NCI-H510A treated with DMSO at 0.1 percent for 48 hours (cell line): ENCODE measurements at places on chromosomes 12 and 14.

GRCh38 chr12:54429014-54429471, 10.0 kb upstream of the ITGA5 start:
- DNase-seq: no peak

DNA sequence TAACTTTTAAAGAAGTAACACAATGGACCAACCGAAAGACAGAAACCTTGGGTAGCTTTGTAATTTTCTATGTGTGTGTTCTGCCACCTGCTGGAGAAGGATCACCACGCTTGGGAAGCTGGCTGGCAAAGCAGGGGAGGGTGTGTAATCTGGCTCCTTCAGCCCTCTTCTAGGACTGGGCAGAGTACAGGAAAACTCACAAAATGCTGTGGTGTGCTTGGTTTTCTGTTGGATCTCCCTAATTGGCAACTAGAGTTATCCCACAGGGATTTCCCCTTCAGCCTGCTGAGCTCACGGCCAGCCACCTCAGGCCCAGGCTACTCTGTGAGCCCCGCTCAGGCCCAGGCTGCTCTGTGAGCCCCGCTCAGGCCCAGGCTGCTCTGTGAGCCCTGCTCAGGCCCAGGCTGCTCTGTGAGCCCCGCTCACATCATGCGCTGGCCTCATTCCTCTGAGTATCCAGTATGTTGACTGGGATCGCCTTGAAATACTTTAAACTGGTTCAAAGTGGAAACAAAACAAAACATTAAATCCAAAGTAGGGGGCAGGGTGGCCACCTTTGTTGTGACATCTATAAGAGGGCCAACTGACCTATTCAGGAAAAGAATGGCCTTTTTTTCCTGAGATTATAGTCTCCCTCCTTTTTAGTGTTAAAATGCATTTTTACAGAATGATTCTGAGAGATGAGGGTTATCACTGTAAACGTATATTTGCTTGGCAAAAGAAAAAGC, 52.0 kb upstream of the RNU6-8 start:
- peak; percentile 65 for DNase-seq

DNA sequence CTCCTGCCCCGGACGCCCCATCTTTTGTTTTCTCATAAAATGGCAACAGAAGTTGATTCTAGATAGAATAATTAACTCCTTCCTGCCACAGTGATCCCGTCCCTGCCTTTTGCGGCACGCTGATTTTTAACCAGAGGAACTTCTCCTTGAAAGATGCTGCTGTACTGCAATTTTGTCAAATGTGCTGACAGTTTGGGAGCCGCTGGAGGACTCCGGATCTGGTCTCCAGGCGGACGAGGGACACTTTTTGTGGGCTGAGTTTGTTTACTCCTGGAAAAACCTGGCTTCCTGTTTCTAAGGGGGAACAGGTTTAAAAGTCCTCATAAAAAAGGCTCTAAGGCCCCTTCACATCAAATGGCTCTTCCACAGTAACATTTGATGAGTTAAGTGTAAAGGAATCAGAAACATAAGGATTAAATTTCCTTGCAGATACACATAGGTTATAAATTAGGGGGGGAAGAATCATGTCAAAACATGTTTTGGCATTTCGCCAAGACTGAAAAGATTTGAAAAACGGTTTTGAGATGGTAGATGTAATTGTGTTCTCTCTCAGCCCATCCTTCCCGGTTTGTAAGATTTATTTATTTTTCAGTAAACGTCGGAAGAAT, 15.5 kb downstream of the FZD10 start:
- DNase-seq: peak; percentile 22

GRCh38 chr14:64112867-64113678, 181.1 kb downstream of the ESR2 start:
- DNase-seq: peak; percentile 42

DNA sequence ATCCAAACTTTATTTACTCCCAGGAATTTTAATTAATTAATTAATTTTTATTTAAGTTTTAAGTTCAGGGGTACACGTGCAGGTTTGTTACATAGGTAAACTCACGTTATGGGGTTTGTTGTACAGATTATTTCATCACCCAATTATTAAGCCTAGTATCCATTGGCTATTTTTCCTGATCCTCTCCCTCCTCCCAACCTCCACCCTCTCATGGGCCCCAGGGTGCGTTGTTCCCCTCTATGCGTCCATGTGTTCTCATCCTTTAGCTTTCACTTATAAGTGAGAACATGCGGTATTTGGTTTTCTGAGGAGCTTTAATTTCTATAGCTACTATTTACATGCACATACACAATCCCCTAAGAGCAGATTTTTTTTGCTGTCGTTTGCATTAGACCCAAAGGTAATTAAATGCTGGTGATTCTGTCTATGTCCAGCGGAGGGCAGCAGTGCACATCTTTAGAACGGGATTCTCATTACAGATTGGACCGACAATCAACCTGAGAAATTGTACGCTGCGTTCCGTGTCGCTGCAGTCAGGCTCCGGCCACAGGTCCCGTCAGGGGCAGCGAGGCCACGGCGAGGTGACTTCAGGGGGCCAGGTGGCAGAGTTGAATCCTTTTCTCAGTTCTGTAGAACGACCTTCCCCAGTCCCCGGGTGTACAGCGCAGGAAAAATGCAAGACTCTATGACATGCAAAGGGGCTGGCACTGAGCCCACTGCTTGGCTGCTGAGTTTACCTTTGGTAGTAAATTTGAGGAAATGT, 11.6 kb downstream of the TMEM30B start:
- DNase-seq: peak; percentile 92

GRCh38 chr12:70366581-70367257, 629 bp downstream of the KCNMB4 start:
- DNase-seq: peak; percentile 64

GRCh38 chr12:83313827-83314226, 627.1 kb downstream of the TMTC2 start:
- DNase-seq: no peak

GRCh38 chr14:100955201-100955600, 51.7 kb upstream of the RTL1 start:
- DNase-seq: no peak

GRCh38 chr12:114673169-114673833, 10.7 kb downstream of the TBX3 start:
- no peak for DNase-seq

DNA sequence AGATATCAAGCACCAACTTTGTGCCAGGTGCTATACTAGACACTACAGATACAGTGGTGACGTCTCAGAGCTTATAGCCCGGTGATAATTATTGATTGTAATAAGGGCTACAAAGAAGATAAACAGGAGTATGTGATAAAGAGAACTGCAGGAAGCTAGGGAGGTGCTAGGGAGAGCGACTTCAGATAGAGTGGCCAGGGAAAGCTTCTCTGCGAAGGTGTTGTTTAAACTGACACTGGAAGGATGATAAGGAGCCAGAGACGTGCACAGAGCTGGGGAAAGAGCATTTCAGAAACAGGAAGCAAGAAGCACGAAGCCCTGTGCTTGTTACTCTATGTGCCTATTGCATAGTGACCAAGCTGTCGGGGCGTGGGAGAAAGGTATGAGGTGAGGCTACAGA, 48.1 kb upstream of the OTX2 start:
- no peak for DNase-seq

DNA sequence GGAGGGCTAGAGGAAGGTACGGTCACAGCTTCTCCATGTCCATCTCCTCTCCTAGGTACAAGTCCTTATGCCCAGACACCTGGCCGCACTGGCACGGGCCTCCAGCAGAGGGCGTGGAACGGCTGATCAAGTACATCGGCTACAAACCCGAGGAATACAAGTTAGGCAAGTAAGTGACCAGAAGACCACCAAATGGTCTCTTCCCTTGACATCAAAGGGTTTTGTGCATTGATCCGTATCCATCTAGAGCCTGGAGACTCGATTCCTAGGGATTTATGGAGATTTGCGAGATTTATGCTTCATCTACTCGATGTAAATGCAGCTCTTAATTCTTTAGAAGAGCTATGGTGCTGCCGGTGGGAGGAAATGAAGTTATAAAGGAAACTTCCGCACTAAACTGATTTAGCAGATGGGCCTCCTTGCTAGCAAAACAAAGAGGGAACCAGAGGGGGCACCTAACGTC, 44.2 kb downstream of the KCTD10 start:
- DNase-seq: peak; percentile 73

DNA sequence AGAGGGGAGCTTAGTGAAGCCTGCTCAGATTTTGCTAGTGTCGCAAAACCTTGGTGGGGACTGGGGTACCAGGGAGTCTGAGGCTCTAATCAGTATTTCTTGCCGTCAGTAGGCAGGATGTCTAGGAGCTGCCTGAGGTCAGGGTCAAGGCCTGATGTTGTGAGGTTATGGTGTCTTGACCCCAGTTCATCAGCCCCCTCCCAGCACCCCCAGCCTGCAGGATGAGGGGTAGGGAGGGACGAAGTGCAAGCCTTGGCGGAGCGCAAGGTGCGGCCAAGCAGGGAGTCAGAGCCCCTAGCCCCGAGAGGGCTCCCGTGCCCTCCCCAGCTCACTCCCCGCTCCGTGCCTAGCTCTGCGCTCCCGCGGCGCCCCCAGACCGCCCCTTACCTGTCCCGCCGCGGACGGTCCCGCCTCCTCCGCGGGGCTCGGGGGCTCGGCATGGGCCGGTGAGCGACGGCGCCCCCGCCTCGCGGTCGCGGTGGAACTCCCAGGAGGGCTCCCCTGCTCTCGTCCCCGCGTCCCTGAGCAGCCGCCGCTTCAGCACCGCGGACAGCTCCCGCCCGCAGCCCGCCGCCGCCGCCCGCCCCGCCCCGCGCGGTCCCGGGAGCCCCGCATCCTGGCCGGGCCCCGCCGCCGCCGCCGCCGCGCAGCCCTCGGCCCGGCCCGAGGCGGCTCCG, 347 bp downstream of the SYNDIG1L start:
- DNase-seq: no peak

DNA sequence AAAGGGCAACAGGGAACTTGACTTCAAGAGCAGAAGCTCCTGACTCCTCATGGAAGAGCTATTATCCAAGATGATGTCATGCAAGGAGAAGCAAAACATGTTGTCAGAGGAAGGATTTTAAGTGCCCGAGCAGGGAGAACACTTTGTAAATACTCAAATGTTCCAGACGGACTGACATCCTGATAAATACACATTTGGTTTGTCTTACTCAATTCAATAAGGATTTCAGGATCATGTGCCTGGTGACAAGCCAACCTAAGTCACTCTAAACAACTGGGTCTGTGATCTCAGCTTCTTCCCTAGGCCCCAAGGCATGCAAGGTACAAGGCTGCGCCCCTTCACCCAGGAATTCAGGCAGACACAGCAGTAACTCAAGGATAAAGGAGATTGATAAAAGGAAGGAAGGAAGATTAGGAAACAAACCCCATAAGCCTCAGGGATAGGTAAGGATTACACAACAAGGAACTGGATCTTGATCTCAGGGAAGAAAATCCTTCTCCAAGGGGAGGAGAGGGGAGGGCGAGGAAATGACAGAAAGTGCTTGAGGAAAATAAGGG, 26.8 kb upstream of the CEBPE start:
- DNase-seq: no peak

- no peak for DNase-seq
These were observed 75.0 kb downstream of the KICS2 start for GRCh38 chr12:64147011-64147631.

DNA sequence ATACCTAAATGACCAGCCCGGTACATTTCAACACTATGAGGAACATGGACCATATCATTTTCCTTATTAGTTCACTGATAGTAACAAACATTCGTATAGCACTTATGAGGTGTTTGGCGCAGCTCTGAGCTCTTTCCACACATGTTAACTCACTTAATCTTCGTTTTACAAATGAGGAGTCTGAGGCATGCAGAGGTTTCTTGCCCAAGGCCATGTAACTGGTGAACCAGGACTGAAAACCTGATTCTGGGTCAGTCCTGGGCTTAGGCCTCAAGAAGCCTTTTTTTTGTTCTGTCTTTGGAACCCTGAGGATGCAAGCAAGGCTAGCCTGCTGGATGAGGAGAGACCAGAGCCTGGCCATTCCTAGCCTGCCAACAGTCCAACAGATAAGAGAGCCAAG, 55.0 kb downstream of the C14orf132 start:
- DNase-seq: no peak

- DNase-seq: no peak
These were observed 878.1 kb downstream of the DIO2 start for GRCh38 chr14:79333198-79333546.

GRCh38 chr14:93683226-93683625, 105.1 kb downstream of the PRIMA1 start:
- DNase-seq: no peak

GRCh38 chr12:45273717-45274271, 57.9 kb downstream of the ANO6 start:
- DNase-seq: no peak

GRCh38 chr14:60815371-60815770, 80.8 kb downstream of the MNAT1 start:
- DNase-seq: peak; percentile 40

- DNase-seq: no peak
These were observed 108.5 kb upstream of the MAX start for GRCh38 chr14:65210822-65211182.

DNA sequence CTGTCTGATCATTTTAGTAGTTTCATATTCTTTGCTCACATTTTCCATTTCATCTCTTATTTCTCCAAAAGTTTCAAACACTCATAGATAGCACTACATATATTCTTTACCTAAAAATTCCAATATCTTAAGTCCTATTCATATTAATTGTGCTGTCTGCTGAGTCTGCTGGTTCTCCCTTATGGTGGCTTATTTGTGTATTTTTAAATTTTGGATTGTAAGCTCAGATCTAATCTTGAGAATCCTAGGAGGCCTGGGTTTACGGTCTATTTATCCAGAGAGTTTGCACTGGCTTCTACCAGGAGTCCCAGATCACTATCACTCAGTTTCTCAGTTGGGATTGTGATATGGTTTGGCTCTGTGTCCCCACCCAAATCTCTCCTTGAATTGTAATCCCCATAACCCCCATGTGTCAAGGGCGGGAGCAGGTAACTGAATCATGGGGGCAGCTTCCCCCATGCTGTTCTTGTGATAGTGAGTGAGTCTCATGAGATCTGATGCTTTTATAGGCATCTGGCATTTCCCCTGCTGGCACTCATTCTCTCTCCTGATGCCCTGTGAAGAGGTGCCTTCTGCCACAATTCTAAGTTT, 10.2 kb downstream of the NT5DC3 start:
- DNase-seq: no peak

DNA sequence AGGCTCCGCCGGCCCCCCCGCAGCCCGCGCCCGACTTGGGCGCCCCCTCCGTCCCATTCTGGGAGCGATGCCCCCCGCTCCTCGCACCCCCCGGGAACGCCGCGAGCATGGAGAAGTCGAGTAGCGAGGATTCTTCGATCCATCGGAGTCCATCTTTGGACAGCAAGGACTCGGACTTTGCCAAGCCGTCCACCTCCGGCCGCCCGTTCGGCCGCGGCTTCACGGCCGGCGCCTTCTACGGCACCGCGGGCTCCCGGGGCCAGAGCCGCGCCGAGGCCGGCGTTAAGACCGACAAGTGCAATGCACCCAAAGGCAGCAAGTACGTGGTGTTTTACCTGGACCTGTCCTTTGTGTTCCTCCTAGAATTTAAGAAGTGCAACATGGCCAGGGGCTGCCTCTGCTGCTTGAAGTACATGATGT, 123.6 kb downstream of the TSPAN9 start:
- DNase-seq: no peak
